ENCODE measurements at places on chromosomes 5 and 9.

- no peak for DNase-seq
Observed at GRCh38 chr5:141155540-141156374, 5.9 kb downstream of the PCDHB6 start.

DNA sequence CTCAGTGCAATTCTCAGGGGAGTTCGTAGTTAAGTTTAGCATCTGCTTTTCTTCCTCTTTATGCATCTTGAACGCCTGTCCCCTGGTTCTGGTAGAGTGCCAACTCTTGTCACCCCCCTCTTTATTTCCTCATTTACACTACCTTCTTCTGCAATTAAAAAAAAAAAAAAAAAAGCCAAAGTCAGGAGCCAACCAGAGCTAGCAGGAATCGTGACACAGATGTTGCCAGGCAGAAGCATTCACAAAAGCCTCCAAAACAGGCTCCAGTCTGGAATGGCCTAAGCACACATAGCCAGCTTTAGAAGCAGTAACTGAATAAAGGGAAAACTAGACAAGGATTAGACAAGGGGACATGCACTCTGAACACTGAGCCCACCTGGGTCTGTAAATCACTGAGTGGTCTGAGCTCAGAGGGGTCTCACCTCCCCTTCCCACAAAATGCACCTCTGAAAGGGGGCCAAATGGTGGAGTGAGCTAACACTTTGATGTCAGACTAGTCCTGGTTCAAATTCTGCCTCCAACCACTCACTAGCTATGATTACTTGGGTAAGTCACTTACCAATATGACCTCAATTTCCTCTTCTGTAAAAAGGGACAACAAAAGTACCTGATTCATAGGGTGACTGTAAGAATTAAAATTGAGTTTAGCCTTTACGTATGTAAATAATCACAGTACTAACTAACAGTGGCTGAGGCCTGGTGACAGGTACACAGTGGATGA is 2.0 kb downstream of the CD74 start:
- no peak for DNase-seq

DNA sequence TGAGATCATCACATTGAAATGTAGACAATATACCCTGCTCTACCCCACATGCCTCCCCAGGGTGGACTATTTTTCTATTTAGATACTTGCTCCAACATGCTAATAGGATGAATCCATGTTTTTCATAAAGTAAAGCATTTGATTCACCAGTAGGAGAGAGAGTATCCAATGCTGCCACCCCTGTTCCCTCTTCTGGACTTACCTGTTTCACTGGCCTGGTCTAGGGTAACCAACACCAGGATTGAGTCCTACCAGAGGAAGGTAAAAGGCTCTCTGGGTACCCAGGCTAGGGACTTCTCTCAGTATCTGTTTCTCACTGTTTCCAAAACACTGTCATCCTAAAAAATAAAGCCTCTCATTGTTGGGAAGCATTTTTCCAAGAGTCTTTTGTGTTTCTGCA is 30.2 kb upstream of the GABRP start:
- DNase-seq, result no peak

- DNase-seq, result no peak
Observed at GRCh38 chr9:110590816-110591215, 11.3 kb upstream of the SVEP1 start.

- no peak for DNase-seq
Observed at GRCh38 chr5:179121667-179122111, 61.5 kb downstream of the ZNF354C start.

DNA sequence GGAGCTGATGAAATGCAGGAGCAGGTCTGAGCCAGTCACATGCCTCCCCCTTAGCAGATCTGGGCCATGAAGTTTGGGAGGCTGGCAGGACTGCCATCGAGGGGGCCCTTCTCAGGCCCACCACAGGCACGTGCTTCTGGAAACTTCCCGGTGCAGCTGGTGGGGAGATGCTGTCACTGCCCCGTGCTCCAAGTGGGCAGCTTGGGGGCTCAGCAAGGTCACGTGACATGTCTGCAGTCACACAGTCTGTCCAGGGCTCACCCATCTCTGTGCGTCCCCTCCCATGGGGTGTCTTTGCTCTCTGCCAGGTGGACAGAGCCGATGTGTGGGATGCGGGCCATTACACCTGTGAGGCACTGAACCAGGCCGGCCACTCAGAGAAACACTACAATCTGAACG is 79.4 kb upstream of the ASS1 start:
- DNase-seq, result no peak

- DNase-seq, result no peak
Observed at GRCh38 chr5:177414481-177414880, 5.1 kb upstream of the F12 start.

DNA sequence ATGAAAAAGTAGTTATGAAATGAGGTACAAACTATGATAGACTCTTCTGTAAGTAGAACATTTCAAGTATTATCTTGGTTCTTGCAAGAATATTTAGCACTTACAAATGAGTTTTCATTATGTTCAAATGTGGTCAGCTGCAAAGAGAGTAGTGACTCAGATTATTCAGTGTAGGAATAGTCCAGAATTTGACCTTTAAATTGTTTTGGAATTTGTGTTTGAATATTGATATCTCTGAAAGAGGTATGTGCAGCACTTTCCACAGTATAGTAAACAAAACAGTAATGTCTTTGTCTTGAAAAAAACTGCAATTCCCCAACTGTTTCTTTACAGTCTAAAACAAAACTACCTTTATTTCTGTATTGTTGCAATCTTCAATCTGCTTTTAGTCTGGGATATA is 56.1 kb downstream of the WDR70 start:
- DNase-seq, result no peak

DNA sequence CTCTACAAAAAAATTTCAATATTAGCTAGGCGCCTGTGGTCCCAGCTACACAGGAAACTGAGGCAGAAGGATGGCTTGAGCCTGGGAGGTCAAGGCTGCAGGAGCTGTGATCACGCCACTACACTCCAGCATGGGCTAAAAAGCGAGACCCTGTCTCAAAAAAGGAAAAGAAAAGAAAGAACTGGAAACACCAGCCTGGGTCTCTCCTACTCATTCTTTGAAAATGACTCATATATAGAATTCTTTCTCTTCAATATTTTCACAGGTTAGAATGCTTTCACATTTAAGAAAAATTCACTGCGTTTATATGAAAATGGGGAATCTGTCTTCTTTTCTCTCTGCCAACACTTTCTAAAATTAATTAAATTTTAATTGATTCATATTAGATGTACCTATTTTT is 115.6 kb downstream of the TRPM6 start:
- no peak for DNase-seq

DNA sequence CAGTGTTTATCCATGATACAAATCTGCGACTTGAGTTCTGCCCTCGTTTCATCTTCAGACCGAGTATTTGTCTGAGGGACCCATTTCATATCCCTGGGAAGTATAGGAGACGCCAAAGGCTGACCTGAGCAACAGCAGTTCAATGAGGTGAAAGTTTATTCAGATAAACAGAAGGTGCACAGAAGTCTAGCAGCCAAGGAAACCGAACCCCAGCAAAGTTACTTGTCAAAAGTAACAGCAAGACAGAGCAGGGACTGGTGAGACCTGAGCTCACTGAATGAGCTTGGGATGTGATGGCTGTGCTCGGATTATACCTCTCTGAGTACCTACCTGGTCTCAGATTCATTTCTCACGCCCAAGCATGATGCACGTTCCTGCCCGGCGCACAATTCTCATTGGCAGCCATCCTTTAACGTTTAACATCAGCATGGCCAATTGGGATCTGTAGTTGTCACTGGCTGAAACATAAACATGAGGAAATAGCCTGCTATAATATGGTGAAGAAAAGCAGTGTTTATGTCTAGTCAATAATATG is 599 bp downstream of the LYRM7 start:
- no peak for DNase-seq

Data from stimulated activated CD8-positive, alpha-beta memory T cell treated with anti-CD3 and anti-CD28 coated beads, Interleukin-15, amount 100 ng/mL, for 1 hour (primary cell).